Posterior vena cava (tissue), 2 donors: ENCODE measurements at places on chromosomes 12 and 14. TPM values are rescaled to one million over a fixed set of nuclear protein-coding genes. Genes with fewer than 3 reads are reported as not detected.

The TMEM117 gene
- total RNA-seq: 10.0 TPM

The MANSC1 gene
- 23.2 TPM for total RNA-seq

DNA sequence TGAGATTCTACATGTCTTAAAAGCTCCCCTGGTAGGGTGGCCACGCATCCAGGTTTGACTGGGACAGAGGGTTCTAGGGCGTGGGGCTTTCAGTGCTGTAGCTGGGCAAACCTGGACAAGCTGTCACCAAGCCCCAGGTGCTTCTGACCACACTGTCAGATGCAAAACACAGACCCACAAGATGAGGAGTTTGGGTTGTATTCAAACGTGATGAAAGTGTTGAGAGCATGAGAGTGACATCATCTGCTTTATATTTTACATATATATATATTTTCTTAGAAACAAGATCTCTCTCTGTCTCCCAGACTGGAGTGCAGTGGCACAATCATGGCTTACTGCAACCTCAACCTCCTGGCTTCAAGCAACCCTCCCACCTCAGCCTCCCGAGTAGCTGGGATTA is 210.1 kb downstream of the DPF3 start:
- no peak for DNase-seq

DNA sequence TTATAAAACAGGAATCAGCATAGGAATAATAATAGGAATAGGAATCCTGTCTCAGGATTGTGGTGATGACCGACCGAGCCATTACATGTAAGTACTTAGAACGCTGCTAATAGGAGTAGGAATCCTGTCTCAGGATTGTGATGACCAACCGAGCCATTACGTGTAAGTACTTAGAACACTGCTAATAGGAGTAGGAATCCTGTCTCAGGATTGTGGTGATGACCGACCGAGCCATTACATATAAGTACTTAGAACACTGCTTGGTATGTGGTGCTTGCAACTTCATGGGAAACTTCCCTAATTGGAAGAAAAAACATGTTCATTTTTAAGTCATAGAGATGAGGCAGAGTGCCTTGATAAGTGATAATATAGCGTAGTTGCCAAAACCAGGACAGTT is 30.0 kb downstream of the ELK3 start:
- DNase-seq: no peak

- no peak for DNase-seq
Measured at GRCh38 chr14:34912182-34912581, 37.0 kb upstream of the BAZ1A start.

GRCh38 chr14:78902010-78902623 is 731.9 kb downstream of the NRXN3 start:
- no peak for DNase-seq

- no peak for DNase-seq
Measured at GRCh38 chr12:52657250-52657902, 5.4 kb upstream of the KRT2 start.

DNA sequence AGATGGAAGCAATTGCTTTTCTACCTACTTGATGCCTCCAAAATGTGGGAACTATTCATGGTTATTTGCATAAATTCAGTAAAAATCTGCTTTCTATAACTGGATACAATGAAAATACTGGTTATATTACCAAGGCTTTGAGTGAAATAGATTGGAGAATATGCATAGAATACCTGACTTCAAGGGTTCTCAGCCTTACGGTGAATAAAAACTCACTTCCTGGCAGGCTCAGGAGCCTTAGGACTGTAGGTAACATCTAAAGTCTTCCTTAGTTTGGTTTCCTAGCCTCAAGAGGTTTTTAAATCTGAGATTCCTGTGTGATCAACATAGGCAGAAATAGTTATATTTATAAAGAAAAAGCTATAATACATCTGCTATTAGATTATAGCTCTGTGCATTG is 158.6 kb downstream of the SLC41A2 start:
- no peak for DNase-seq

- DNase-seq: no peak
Measured at GRCh38 chr12:58321414-58321813, 380.0 kb downstream of the ATP23 start.

- DNase-seq: no peak
Measured at GRCh38 chr12:110641521-110641920, 27.6 kb downstream of the TCTN1 start.

GRCh38 chr12:7369274-7369729 is 65.4 kb downstream of the ACSM4 start:
- DNase-seq: no peak

DNA sequence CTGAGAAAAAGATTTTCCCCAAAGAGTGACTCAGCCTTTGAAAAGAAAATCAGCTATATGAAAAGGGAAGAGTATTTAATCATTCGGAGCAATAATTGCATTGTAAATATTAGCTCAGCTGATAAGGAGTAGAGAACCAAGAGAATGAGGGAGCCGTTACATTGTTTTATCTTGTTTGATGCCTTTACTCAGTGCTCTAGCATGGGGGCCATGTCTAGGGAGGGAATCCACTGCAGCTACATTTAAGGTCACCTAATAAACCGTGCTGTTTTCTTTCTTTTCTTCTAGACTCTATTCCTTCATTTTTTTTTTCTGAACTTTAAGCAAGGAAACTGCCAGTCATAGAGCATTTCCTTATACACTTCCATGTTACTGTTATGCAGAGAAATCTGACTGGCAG is 447.0 kb downstream of the DIO2 start:
- DNase-seq: no peak

- DNase-seq: no peak
Measured at GRCh38 chr12:65925626-65926025, 101.3 kb downstream of the HMGA2 start.

- DNase-seq: peak; percentile 47
Measured at GRCh38 chr14:100288382-100289185, 17.7 kb downstream of the SLC25A29 start.

GRCh38 chr12:25712169-25712568 is 159.1 kb upstream of the LMNTD1 start:
- no peak for DNase-seq

GRCh38 chr14:67602076-67602475 is 2.0 kb upstream of the PIGH start:
- DNase-seq: no peak

DNA sequence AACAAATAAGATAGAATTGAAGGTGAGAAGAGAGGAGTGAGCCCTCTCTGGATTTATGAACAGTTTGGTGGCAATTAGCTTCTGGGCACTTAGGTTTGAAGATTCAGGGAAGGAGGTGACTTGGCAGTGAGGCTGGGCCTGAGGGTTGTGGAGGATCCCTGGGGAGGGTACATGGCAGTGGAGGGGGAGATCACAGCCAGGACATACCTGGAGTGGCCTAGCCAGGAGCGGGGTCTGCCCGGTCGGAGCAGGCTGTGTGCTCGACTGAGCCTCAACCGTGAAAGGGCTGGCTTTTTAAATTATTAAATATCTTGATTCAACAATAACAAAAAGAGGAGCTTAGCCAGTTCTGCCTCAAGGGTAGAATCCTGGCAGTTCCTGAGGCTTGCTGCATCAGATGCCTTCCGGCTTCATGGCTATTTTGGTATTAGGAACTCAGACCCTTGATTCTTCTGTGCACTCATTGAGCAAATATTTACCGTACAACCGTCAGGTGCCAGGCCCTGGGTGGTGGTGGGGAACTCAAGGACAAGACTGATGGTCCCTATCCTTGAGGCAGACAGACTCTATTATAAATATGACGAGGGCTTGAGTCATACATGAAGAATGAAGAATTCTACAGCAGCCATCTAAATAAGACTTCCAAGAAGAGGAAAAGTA is 73.4 kb downstream of the SPTB start:
- DNase-seq: no peak

DNA sequence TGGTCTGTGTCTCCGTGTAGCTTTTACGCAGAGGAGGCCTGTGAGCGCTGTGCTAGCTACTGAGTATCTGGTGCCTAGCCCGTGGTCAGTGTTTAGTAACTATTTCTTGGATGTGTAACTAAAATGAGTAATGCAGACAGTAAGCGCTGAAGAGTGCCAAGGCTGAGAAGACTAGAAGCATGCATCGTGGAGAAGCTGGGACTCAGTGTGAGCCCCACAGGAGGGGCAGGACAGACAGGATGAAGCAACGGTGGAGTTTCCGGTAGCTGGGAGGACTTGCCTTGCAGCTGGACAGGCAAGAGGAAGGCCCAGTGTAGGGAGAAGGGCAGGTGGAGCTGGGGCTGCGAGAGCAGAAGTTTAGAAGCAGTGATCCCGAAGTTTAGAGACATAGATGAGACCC is 233.4 kb upstream of the FKBP4 start:
- DNase-seq: no peak

DNA sequence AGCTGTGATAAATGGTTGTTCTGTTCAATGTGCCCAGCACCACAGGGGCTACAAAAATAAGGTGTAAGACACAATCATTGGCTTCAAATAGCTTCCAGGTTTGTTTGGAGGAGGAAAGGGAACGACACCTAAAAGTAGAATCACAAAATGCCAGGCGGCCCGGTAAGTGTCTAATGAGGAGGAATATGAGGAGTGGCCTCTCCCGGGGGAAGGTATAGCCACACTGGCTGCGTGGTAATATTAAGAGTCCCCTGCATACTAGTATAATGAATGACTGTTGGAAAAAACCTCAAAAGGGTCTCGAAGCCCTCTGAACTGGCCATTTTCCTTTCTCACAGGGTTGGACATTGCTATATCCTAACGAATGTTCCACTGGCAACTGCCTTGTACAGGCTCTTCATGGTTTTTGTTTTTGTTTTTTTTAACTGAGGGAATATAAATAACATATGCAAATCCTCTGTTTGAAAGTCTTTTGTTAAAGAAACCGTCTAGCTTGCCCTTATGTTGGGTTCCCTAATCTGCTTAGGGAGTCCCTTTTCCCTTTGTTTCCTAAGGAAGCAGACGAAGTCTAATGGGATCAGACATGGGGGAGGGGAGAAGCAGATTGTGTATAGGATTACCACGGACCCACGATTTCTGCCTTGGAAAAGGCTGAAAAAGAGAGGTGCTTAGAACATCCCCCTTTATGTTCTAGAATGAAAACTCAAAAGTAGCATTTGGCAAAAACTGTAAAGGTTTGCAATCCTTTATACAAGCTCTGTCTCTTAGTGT is 4.2 kb downstream of the CCDC60 start:
- DNase-seq: no peak

DNA sequence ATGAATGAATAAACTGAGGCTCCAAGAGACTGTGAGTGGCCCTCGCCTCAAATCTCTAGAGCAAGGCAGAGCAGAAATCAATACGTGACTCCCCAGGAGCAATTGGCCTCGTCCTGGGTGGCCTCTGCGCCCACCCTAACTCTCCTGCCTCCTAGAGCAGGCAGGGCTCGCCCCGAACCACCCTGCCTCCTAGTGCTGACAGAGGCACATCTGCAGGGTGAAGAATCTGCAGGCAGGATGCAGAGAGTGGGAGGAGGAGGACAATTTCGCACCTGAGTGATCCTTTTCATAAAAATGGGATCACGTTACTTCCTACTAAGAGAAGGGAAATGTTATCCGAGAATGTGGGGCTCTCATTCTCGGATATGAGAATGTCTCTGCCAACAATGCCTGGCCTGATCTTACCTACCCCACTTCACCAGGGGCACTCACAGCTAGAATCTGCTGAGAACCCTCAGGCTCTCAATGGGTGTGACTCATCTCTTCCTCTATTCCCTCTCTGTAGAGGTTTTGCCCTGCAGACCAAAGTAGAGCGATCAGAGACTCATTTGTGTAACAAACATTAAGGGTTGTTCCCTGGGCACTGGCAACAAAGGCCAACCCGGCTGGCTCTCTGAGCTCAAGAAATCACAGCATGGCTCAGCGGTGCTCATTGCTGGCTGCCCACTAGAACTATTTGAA is 61.7 kb upstream of the BCL2L14 start:
- DNase-seq: no peak

DNA sequence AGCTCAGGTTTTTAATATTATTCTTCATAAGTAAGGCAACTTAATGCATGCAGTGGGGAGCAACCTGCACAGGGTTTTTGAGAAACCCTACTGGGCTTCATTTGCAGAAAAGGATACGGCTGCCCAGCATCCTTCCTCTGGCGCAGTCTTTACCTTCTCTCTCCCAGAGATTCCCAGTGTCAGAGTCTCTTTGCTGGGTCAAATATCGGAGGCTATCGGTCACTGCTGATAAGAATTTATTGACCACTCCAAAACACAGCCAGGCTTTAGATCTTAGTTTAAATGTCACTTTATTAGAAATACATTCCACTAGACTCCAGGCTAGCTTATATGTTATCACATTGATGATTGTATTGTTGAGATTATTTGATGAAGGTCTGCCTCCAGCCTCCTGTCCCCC is 147.2 kb upstream of the CPSF6 start:
- DNase-seq: no peak

DNA sequence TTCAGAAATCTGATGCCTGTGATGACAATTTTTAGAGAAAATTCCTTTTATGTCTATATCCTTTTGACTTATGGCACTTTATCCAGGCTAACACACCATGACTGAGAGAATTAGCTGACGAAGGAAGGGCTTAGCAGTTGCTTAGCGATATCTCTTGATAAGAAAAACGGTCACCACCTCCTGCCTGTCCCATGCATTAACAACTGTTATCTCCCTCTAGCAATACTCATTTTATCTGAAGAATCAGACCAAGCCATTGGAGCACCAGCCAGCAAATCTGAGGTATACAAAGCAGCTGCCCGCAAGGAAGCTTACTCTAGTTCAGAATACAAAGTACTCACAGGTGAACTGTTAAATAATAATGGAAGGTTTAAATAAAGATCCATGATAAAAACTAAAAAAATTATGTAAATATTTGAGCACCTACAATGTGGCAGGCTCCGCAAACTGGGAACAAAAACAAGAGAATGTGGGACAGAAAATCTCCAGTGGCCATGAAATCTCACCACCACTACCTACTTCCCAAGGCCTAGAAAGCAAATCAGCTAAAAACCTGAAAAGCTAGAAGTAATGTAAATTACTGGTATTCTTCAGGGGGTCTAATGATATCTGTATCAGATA is 24.3 kb downstream of the PPM1H start:
- DNase-seq: no peak

GRCh38 chr12:47741340-47741703 is 16.0 kb upstream of the ENDOU start:
- DNase-seq: peak; percentile 95

GRCh38 chr12:15800278-15800677 is 11.1 kb upstream of the EPS8 start:
- DNase-seq: no peak

- DNase-seq: peak; percentile 83
Measured at GRCh38 chr12:49783917-49784676, 42.7 kb downstream of the TMBIM6 start.
